ENCODE measurements at places on chromosomes 3 and 15.

- DNase-seq, result no peak
Measured at GRCh38 chr15:84740691-84741090, 7.7 kb upstream of the ZNF592 start.

DNA sequence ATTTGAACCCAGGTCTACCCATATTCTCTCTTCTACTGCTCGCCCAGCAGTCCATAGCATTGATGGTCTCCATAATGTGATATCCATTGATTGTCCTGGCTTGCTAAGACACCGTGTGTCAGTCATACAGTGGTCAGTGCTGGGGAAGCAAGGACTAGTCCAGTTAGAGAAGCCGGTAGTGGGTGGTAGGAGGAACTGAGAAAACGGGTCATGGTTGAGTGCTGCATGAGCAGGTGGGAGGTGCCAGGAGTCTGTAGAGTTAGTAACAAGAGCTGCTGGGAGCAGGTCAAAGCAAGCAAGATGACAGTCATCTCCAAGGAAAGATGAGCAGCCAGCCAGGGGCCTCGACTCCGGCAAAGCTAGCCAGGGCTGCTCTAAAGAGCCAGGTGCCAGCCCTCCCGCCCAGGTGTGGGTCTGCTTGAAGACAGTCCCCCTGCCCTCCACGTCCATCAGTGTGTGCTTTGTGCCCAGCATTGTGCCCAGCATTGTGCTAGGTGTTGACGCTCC lies 29.5 kb upstream of the USP3 start:
- no peak for DNase-seq

DNA sequence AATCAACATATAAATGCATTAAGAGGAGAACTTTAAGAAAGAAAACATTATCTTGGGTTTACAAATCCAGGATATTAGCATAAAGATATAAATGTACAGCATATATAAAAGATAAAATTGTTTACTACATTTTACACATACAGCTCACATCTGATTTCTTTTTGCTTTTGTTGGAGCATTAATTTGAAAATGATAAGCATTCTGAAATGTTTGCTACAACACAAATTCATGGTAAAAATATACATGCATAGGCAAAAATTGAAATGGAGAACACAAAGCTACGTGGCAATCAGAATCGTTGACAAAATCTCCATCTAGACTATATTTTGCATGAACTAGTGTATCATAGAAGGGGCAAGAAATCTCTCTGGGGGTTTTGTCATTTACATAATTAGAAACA lies 159.1 kb downstream of the TIGIT start:
- DNase-seq, result no peak

- DNase-seq, result peak; percentile 86
Measured at GRCh38 chr15:75672646-75673425, 25.1 kb downstream of the SNX33 start.

DNA sequence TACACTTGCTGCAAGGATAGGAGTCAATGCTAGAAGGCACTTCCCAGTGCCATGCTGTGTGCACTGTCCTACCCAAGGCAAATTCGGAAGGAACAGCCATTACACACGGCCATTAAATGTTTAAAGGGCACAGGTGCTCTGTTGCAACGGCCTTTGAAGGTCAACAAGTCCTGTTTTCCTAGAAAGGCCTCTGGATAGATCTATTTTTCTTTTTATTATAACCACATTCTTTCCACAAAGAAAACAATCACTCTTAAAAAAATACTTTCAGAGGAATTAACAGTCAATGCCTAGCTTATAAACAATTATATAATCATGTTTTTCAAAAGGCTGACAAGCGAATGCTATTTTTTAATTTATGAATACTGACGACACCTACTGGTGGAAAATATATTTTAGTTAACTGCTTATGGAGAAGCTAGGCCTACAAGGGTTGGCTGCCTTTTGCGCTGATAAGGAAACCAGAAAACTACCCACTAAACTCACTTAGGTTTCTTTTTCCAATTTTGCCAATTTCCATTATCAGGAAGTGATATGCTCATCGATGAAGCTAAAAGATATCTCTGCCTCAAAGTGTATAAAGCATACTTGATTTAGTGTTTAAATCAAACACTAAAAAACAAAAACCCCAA lies 2.4 kb downstream of the ARHGEF3 start:
- peak; percentile 72 for DNase-seq
